Progenitor cell of endocrine pancreas (in vitro differentiated cells): ENCODE measurements at places on chromosomes 2 and 18. TPM values are rescaled to one million over a fixed set of nuclear protein-coding genes. Genes with fewer than 3 reads are reported as not detected.

STPG4 gene
- 0.33 and 0.34 TPM in 2 replicates for total RNA-seq

BCL11A gene
- total RNA-seq = 46.2 and 47.9 TPM in 2 replicates

AKAIN1 gene
- total RNA-seq = not detected in 2 replicates

MAP3K19 gene
- not detected in 2 replicates for total RNA-seq

CRYGD gene
- total RNA-seq = not detected in 2 replicates
